ENCODE measurements at places on chromosomes 12 and 14.
A peak's percentile ranks its signal among the peaks of the same experiment; 100 is the strongest.

DNA sequence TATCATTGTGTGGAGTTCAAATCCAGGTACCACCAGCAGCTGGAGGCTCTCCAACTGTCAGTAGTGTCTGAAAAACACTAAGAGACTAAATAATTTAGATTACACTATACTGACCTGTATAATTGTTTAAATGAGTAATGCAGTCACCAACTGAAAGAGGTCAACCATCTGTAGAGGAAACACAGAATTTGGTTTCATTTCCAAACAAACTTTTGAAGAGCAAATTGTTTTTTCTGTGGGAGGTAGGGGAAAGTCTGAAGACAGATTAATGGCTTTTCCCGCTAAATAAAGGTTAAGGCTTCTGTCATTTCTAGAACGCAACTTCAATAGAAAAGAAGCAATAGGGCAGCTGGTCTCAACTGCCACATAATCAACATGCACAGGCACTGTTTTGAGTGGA is 462.6 kb downstream of the PRKD1 start:
- ATAC-seq = no peak

- no peak for ATAC-seq
These were observed 113.3 kb upstream of the SOX5 start for GRCh38 chr12:24062642-24063245.

DNA sequence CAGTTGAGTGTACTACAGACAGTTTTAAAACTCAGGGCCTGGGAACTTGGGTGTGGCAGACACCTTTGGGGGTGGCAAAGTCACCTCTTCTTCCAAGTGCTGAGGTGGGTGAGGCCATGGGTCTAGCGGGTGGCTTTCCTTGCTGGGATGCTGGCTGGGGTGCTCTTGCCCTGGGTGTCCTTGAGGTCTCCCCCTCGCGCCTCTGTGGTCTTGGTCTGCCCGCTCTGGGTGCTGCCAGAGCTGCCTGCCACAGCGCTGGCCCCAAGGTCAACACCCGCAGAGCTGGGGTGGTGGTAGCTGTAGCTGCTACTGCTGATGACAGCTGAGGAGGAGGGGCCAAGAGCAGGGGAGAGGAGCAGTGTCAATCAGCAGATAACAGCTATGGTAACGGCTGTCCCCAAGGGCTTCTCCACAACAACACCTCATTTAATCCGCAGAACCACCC is 6.8 kb downstream of the KRT74 start:
- no peak for ATAC-seq

DNA sequence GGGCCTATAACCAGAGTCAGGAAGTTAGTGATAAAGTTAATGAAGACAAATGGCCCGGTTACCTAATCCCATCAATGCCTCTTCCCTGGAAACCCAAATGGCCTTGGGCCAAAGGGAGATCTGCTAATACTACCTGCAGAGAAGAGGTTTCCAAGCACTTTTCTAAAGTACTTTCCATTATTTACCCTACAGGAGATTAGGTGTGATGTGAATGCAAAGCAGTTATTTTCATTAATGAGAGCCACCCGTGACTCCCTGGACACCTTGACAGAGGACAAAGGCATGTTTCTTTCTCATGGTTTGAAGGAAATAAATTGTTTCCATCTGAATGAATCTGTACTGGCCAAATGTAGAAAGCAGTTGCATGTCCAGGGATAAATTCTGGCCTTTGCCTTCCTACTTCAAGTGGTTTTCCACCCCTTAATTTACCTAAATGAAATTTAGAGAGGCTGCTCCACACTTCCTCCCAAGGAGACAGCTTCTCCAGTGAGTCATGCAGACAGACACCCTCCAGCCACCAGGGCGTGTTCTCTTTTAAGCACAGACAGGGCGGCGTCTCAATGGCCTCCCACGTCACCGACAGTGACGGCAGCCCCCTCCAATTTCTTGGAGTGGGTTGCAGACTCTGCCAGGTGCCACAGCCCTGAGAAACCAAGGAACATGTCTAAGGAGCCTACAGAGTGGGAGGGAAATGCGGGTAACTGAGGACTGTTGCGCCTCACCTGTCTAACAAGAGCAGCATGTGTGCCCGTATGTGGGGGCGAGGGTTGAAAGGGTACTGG is 43.9 kb upstream of the GNPNAT1 start:
- peak; percentile 89 for ATAC-seq

GRCh38 chr14:55279384-55279783 is 8.2 kb downstream of the FBXO34 start:
- no peak for ATAC-seq

GRCh38 chr12:113638460-113638775 is 166.7 kb upstream of the LHX5 start:
- ATAC-seq = no peak

DNA sequence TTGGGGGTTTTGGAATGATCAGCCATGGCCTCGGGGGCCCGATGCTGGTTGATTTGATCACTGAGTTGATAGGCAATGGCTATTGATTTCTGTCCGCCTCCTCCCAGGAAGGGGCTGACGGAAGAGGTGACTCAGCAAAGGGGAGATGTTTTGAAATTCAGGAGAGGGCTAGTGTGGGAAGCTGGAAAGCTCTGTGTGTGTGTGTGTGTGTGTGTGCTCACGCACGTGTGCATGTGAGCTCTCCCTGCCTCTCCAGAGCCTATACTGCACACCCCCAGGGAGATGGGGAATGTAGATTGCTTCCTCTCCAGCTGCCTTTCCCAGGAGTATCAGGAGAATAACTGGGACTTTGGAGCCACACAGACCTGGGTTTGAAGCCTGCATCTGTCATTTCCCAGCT is 184.9 kb upstream of the MYL2 start:
- ATAC-seq = no peak

GRCh38 chr14:21106176-21106497 is 5.3 kb downstream of the TMEM253 start:
- ATAC-seq = peak; percentile 22

- peak; percentile 98 for ATAC-seq
These were observed at the start of gene PIP4K2C for GRCh38 chr12:57590864-57591781. TSS of gene PIP4K2C (plus strand) at chr12:57591192. CDS start at chr12:57591290, 98 bp downstream.

GRCh38 chr14:65485516-65485915 is 73.0 kb downstream of the FUT8 start:
- ATAC-seq = no peak

DNA sequence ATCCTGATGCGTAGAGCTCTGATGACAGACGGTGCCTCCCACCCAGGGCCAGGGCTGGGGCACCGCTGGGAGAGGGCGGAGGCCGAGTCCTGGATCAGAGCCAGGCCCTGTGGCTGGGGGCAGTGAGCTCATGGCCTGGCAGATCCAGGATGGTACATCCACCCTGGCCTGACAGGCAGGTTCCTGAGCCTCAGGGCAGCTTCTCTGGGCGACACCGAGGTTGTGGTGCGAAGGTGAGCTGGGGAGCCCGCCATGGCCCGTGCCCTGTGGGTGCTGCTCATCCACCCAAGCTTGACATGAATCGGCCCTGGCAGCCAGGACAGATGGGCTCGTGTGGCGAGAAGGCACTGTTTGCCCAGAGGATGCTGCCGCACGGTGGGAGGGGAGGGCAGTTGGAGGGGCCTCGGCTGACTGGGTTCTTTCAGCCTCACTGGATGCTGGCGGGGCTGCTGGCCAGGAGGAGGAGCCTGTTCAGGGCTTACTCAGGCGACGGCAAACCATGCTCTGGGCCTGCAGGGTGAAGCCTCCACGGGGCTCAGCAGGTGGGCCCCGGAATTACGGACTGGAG is 16.6 kb downstream of the LRTM2 start:
- peak; percentile 17 for ATAC-seq

GRCh38 chr12:80517655-80518054 is 73.6 kb downstream of the PTPRQ start:
- ATAC-seq = no peak

GRCh38 chr12:132170637-132171292 is 26.5 kb downstream of the NOC4L start:
- no peak for ATAC-seq

DNA sequence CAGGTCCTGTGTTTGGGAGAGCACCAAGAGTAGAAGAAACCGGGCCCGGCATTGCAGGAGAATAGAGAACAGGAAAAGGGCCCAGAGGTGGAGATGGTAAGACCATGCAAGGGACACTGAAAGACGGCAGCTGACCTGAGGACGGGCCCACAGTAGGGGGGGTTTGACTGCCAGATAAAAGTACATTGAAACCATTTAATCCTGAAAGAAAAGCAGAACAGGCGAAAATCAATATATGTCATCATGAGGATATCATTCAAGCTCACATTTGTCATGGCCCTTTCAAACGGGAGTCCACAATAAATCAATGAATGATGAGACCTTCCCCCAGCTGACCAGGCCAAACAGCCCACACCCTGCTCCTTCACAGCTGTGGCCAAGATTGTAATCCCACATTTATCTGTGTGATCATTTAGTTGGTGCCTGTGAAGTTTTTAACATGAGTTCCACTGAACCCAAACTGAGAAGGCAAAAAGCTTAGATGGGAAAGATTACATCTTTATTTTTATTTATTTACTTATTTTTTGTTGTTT is 39.5 kb downstream of the E2F7 start:
- ATAC-seq = no peak

GRCh38 chr14:95097385-95097784 is 59.9 kb downstream of the DICER1 start:
- no peak for ATAC-seq

DNA sequence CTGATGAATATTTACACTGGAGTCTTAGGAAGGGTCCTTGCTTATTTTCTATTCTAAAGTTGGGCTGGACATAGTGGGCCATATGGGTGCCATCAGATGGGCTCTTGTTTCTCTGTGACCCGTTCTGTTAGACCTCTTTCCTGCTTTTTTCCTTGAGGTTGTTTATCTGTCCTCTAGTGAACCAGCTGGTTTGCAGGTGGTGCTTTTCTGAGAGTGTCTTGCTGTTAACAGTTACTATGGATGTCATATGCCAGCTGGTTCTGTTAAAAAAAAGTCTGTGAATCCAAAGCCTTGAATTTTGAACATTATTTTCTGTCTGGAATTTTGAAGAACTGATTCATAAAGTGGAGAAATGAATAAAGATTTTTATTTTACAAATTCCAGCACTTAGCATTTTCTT is 29.2 kb downstream of the ZC3H14 start:
- ATAC-seq = no peak

- ATAC-seq = peak; percentile 90
These were observed 176.1 kb downstream of the SLC25A21 start for GRCh38 chr14:36996133-36996856.

DNA sequence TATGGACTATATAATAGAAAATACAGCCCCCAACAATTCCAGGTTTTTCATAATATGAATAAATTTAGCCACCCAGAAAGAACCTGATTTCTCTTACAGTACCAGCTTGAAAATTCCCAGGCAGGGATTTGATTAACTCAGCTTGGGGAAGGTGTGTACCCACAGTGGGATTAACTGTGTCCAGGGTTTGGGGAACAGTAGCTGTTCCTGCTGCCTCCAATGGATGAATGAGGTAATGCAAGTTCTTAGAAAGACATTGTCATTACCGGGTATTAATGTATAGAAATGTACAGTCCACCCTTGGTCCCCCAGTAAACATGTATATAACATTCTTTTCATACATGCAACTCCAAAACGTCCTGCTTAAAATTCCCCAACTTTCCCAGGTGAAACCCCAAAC is 115.6 kb downstream of the LRIG3 start:
- ATAC-seq = peak; percentile 33

DNA sequence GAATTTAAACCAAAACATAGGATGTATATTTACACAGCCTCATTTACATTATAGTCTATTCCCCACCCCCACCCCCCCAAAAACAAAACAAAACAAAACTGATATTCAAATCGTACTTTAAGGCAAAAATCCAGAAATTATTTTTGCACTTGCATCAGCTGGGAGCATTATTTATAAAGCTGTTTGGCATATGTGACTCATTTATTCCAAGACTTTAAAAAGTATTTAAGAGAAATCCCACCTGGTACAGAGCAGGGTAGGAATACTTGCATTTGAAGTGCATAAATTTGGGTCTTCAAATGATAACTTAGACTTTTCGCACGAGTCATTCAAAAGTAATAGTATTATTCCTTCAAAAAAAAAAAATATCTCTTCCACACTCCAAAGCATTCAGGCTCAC is 1.1 kb downstream of the KLHL28 start:
- ATAC-seq = no peak

DNA sequence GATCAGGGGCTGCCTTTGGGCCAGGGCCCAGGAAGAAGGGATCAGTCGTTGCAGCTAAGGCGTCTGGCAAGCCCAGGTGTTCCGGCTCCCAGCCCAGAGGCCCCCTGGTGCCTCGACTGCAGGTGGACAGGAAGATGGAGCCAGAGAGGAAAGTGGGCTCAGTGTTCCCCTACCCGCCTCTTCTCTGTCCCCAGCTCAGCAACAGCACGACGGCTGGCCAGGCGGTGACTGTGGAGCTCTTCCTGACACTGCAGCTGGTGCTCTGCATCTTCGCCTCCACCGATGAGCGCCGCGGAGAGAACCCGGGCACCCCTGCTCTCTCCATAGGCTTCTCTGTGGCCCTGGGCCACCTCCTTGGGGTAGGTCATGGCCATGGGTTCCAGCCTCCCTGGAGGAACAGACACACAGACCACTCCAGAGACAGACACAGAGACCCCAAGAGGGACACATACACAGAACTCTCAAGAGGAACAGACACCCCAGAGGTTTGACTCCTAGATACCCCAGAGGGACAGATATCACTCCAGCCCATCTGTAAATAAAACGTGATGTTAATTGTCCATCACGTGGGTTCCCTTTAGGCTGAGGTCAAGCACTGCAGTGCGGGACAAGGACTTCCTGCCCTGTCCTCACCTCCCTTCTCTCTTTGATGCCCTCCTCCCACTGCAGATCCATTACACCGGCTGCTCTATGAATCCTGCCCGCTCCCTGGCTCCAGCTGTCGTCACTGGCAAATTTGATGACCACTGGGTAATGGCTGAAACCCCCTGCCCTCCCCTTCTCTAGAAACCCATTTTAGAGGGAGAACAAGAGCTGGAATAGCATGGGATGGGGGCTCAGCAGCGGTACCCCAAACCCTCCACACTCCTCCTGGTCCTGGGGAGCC is 3.7 kb downstream of the AQP2 start:
- ATAC-seq = no peak

DNA sequence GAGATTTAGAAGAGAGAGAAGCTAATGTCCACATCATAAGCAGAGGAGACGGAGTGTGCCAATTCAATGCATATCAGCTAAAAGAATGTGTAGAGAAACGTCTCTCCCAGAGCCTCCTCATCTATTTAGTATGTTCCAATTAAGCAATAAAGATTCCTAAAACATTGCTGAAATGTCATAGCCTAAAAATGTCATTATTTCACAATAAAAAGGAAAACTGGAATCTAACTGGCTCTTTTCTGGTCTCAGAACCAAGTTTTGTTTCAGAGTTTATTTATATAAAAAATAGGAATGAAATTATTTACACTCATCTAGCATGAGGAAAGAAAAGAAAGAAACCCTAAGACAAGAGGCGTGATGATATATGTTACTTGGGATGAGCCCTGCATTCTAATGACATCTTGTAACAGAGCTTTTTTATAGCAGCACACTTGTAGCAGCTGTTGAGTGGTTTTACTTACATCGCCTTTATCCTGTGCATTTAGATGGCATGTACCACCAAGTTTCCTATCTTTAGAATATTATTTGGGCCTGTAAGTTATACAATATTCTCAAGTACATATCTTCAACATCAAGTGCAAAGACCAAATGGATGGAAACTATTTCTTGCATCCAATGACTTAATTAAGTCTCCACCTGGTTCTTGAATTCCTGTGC is 266.3 kb upstream of the PRKD1 start:
- no peak for ATAC-seq
